ENCODE measurements at places on chromosomes 4 and X. TPM values are rescaled to one million over a fixed set of nuclear protein-coding genes. Genes with fewer than 3 reads are reported as not detected.

- DNase-seq, result no peak
Measured at GRCh38 chr4:7156328-7156727, 36.0 kb upstream of the SORCS2 start.

DNA sequence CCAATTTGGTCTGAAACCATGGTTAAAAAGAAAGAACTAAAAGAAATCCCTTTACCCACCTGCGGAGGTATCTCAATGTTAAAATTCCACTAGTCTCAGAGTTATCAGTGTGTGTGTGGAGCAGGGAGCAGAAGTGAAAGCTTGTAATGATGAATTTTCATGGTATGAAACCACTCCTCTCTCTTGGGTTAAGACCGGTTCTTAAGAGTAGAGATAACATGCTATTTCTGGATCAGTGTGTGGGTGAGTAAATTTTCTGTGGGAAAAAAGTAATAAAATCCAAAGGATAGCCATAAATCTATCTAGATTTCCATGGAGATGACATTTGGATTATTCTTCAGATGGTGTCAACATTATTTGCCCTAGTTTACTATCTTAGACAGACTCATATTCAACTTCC, 3.2 kb downstream of the FGF13 start:
- DNase-seq, result no peak

Gene PSAPL1
- total RNA-seq, result not detected

Gene PRR32
- not detected for total RNA-seq

Gene CLDN22
- total RNA-seq, result not detected

- peak; percentile 30 for DNase-seq
Measured at GRCh38 chrX:44506678-44507077, 36.0 kb downstream of the FUNDC1 start.

Gene SERPINA7
- total RNA-seq, result not detected

DNA sequence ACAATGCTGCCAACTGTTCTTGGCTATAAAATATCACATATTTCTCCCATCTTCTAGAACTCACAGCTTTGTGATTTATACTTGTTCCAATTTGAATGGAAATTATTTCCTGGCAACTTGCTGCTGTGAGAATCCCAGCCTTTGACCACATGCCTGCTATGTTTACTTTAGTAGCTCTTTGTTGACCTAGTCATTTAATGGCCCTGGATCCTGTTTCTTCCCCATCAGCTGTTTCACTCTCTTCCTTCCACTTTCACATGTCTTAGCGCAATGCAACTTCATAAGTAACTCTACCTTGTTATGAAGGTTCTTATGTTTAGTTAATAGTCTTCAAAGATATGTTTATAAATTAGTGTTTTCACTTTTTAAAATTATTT, 1973.6 kb upstream of the AGA start:
- DNase-seq, result peak; percentile 56
